Vagina (tissue), 2 donors: ENCODE measurements at places on chromosomes 7 and 10.

GRCh38 chr7:130441408-130441869 lies 623 bp upstream of the CEP41 start:
- no peak for DNase-seq
- H3K27me3 ChIP-seq = no peaks in the 10 kb centered on the region
- H3K27ac ChIP-seq = peak overlapping the region; percentile 72
- no peaks in the 10 kb centered on the region for H3K36me3 ChIP-seq
- peak overlapping the region; percentile 64 for H3K4me3 ChIP-seq

GRCh38 chr10:93542358-93542791 lies 24.1 kb upstream of the FFAR4 start:
- no peak overlapping the region for H3K4me3 ChIP-seq
- no peaks in the 10 kb centered on the region for H3K36me3 ChIP-seq
- H3K27me3 ChIP-seq = no peaks in the 10 kb centered on the region
- H3K27ac ChIP-seq = no peak overlapping the region
- H3K4me1 ChIP-seq = no peaks in the 10 kb centered on the region

- no peak for DNase-seq
- no peaks in the 10 kb centered on the region for H3K4me1 ChIP-seq
- H3K27me3 ChIP-seq = no peaks in the 10 kb centered on the region
- H3K4me3 ChIP-seq = no peak overlapping the region
- H3K36me3 ChIP-seq = no peaks in the 10 kb centered on the region
These were observed 9.9 kb downstream of the MICU1 start for GRCh38 chr10:72615970-72616369.

DNA sequence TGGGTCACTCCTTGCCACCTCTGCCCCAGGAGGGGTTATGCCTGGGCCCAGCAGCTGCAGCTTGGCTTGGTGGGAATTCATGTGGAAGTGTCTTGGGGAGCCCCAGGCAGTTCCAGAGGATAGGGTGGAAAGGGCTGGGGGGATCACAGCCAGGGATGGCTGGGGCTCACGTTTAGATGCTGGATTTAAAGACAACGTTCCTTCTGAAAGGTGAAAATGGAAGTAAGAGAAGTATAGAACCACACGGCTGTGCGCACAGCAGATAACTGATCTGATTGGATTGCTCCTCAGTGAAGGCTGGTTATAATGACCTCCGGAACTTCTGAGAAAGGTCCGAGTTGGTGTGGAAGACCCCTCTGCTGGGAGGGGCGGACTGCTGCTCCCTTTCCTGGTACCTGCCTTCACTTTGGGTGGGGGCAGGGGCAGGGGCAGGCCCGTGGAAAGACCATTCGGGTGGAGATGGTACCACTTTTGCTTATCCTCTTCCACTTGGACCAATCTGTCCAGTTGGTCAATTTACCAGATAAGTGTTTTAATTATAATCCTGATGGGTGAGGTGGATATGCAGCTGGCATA lies 7.9 kb upstream of the MYL7 start:
- peaks cover 31% of the 10 kb centered on the region for H3K4me1 ChIP-seq
- DNase-seq = no peak
- H3K27ac ChIP-seq = no peak overlapping the region
- H3K4me3 ChIP-seq = no peak overlapping the region

- H3K4me3 ChIP-seq = no peak overlapping the region
- H3K27ac ChIP-seq = no peak overlapping the region
- H3K4me1 ChIP-seq = no peaks in the 10 kb centered on the region
- no peaks in the 10 kb centered on the region for H3K27me3 ChIP-seq
- no peaks in the 10 kb centered on the region for H3K36me3 ChIP-seq
- no peak for DNase-seq
These were observed 963.7 kb downstream of the REEP3 start for GRCh38 chr10:64484811-64485330.

DNA sequence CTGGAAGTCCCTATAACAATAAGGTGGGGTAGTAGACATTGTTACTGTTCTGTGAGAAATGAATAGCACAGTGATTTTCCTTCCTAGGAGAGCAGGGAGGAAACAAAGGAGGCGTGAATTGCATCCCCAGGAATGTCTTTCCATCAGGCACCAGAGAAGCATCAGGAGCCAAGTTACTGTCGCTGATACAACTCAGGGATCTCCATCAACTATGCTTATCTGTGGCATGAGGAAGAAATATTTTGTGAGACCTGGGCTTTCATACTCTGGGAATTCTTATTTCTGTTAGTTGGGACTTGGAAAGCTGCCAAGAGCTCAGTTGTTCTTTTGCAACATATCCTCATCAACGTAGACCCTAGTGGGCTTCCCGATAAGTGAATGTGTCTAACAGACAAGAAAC lies 622.3 kb downstream of the SUGCT start:
- H3K4me3 ChIP-seq = no peak overlapping the region
- no peak for DNase-seq
- H3K27ac ChIP-seq = no peak overlapping the region
- no peaks in the 10 kb centered on the region for H3K4me1 ChIP-seq
- no peaks in the 10 kb centered on the region for H3K27me3 ChIP-seq
- H3K36me3 ChIP-seq = no peaks in the 10 kb centered on the region

- H3K4me1 ChIP-seq = peaks cover 8% of the 10 kb centered on the region
- DNase-seq = no peak
- no peaks in the 10 kb centered on the region for H3K36me3 ChIP-seq
These were observed 51.5 kb downstream of the ZNRF2 start for GRCh38 chr7:30335763-30336487.
